ENCODE measurements at places on chromosomes 7 and 10.

DNA sequence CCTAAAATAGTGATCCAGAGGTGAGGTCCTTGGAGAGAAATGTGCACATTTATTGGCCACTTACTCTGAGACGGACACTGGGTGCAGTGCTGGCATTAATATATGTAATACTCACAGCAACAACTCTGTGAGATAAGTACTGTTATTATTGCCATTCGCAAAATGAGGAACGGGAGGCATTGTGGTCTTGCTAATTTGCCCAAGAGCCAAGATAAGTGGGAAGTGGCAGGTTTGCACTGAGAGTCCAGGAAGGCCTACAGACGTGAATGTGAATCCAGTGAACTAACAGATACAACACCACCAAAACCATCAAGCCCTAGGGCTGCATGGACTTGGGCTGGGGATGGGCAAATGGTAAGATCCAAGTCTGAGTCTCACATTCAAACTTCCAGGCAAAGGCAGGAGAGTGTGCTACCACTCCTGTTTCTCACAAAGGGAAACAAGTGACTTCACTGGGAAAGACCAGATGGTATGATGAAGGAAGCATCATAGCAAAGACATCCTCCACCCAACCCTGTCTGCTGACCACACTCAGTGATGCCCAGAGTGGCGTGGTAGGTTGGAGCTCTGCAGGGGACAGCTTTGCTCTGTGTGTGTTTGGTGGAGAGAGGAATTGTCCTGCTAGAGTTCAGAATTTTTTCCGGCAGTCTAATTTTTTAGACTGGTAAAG is 19.2 kb downstream of the TMEM273 start:
- no peak for DNase-seq

DNA sequence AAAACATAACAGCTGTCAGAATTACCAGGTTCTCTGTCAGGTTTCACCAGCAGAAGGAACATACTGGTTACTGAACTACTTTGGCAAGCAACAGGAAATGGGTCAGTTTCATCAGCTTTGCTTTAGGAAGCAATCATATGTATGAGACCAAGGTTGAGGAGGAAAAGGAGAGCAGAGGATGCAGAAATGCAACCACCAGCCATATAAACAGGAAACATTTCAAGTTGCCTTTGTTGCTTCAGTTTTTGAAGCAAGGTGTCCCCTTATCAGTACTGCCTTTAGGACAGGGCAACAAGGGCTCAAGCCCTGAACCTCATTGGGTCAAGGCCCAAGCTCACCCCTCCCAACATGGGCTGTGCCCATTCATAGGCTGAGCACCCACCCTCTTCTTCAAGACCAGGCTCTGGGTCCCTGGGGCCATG is 10.2 kb downstream of the HIPK2 start:
- DNase-seq = no peak

DNA sequence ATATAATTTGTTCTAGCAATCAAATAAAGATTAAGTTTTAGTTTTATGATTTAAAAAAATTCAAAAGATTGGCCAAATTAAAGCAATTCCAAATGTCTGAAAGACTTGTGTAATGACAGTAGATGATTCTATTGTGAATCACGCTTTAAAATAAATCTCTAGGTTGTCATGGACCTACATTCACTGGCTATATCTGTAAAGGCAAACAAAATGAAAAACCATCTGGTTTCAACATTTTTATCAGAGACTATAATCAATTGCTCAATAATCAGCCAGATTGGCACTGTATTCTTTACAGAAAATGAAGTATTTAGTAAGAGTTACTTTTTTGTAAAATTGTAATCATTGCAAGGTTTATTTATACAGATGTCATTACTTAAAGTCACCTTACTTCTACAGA is 60.7 kb downstream of the DGKB start:
- no peak for DNase-seq

- DNase-seq = no peak
Measured at GRCh38 chr10:28120043-28120749, 121.3 kb upstream of the ODAD2 start.

DNA sequence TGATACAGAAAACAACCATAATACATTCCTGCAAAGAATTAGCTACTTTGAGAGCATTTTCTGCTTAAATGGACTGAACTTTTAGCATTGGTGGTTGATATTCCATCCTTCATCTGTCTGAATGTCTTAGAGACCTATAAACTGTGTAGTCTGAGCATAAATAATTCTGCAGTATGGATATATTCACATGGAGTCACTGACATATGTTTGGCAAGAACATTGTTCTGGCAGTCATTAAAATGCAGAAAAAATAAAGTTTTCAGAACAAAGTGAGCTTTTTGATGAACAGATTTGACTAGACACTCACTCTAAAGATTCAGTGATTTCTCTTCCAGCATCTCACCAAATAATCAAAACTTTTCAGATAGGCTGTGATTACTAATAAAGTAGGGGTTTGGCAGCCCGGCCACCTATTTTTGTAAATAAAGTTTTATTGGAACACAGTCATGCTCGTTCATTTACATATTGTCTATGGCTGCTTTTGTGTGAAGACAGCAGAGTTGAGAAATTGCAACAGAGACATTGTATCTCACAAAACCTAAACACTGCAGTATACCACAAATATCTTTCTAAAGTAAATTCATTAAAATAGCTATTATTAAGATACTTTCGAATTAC is 44.1 kb upstream of the RAPGEF5 start:
- DNase-seq = no peak

- no peak for DNase-seq
Measured at GRCh38 chr7:52197221-52197620, 838.2 kb upstream of the POM121L12 start.

DNA sequence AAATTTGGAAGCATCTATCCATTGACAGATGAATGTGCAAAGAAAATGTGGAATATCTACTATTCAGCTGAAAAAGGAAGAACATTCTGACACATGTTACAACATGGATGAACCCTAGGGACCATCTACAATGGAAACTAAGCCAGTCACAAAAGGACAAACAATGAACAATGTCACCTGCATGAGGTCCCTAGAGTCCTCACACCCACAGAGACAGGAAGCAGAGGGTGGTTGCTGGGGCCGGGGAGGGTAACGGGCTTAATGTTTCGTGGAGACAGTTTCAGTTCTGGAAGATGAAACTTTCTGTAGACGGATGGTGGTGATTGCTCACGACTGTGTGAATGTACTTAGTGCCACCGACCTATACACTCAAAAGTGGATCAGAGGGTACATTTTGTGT is 282.9 kb downstream of the ADARB2 start:
- no peak for DNase-seq

DNA sequence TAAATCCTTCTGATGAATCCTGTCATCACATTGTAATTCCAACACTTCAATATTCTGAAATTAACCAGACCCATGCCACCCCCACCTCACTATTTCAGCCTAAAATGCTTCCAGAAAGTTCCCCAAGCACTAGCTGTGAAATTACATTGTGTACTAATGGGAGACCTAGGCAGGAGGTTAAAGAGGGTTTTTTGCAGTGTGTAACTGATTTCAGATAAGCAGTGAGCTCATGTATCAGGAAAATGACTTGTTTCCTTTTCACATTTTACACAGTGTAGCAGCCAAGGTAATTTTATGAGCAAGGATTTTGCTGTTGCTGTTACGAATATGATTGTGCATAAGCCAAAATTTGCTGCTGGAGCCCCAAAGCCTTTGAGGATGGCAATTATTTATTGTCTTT is 129.0 kb downstream of the INHBA start:
- DNase-seq = no peak

GRCh38 chr7:22895140-22895827 is 72.6 kb upstream of the TOMM7 start:
- DNase-seq = no peak

- no peak for DNase-seq
Measured at GRCh38 chr10:122466951-122467381, 5.6 kb downstream of the HTRA1 start.

GRCh38 chr10:35433851-35434426 is 97.6 kb downstream of the CCNY start:
- DNase-seq = no peak

DNA sequence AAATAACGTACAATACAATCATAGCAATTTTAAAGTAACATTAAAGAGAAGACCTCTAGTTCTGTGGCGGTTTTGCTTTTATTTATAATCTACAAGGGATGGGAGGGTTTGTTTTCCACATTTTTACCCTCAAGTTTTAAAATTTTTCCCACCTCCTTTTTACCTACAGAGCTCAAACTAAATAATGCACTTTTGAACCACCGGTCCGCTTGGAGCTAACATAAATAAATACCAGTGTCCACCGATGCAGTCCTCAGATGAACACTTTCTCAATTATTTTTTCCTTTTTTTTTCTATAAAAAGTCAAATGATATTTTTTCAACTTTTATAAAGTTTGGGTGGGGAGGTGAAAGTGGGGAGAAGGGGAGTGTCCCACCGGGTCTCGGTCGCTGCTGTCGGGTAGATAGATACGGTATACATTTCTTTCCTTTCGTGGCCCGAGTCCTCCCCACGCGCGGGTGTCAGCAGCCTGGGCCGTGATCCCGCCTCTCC is 3.3 kb downstream of the ZNF503 start:
- no peak for DNase-seq

DNA sequence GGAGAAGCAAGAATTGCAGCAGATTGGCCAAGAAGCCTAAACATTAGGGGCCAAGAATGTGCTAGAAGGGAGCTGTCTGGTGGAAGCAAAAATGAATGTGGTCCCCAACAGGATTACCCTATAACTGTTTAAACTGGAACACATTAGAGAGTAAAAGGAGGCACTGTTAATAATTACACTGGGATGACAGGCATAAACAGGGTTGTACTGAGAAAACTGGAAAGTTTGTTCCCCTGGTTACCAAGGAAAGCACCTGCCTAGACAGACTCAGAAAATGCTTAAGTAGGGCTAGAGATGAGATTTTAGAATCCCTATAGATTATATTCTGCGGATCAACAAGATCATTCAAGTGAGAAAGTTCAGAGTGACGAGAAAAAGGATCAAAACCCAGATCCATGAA is 100.8 kb downstream of the CTTNBP2 start:
- DNase-seq = no peak

GRCh38 chr7:88090671-88091070 is 129.2 kb downstream of the SRI start:
- no peak for DNase-seq

DNA sequence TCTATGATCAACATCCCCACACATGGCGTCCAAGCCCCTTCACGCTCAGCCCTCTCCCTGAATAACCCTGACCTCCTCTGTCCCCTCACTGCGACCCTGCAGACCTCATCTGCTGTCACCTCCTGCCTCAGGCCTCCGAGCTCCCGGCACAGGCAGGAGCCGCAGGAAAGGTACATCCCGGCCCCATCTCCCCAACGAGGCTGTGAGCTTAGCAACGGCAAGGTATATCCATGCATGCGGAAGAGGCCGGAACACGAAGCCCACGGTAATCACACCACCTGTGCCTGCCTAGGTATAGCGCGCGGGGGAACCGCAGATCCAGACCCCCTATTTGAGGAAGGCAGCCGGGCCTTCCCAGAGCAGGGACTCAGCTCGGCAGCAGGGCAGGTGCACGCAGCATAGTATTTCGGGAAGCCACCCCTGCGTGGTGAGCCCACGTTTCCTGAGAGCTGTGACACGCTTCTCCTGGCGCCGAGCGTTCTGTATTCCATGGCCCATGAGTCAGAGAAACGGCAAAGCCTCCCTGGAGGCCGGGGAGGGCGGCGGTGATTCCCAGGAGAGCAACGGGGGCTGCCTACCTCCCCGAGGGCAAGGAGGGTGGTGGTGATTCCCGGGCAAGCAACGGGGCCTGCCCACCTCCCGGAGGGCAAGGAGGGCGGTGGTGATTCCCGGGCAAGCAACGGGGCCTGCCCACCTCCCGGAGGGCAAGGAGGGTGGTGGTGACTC is 50.1 kb upstream of the DNAAF5 start:
- DNase-seq = no peak

- no peak for DNase-seq
Measured at GRCh38 chr10:48511066-48511874, 93.6 kb downstream of the ARHGAP22 start.

GRCh38 chr7:91266689-91267090 is 2.5 kb downstream of the FZD1 start:
- DNase-seq = no peak

GRCh38 chr7:144606261-144606660 is 202.8 kb upstream of the NOBOX start:
- peak; percentile 10 for DNase-seq

- DNase-seq = no peak
Measured at GRCh38 chr7:19099194-19099593, 18.2 kb downstream of the TWIST1 start.

GRCh38 chr10:33492701-33493345 is 158.4 kb upstream of the NRP1 start:
- DNase-seq = no peak

GRCh38 chr10:123427165-123427786 is 238.9 kb upstream of the GPR26 start:
- no peak for DNase-seq

DNA sequence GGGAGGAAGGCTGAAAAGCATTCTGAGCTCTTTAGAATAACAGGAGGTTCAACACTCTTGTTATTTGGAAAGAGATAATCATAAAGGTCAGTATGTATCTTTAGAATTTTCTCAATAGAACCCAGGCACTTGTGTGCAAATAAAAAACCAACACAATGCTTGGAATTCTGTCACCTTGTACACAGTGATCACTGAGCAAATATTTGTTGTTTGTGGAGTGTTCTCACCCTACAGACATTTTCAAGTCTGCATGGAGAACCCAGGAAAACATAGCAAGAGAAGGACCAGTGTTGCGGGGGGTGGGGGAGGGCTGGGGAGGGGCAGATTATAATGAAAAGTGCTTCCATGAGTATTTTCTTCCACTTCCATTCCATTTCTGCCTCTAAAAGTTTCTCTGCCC is 87.4 kb downstream of the FAM107B start:
- no peak for DNase-seq

GRCh38 chr10:118694848-118695247 is 59.9 kb downstream of the CACUL1 start:
- no peak for DNase-seq

DNA sequence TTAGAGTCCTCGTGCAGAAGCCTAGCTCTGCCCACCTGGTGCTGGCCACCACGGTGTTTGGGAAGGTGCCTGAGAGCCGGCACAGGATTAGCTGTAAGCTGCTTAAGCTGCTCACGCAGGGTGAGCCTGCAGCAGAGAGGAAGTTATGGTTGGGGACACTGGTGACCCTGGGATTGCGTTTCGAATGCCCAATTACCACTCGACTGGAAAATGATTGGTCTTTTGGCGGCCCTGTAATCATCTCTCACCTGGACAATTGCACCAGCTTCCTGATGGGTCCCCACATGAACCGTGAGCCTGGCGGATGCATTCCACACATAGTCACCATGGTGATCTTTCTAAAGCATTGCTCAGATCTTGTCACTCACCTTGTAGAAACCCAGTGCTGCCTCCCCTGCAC is 442.3 kb upstream of the ZMIZ1 start:
- DNase-seq = no peak

- DNase-seq = no peak
Measured at GRCh38 chr10:21498377-21498776, 27.1 kb downstream of the SKIDA1 start.
